ENCODE measurements at places on chromosomes 6 and 20.

- no peak for DNase-seq
Observed at GRCh38 chr6:56482525-56482924, 160.2 kb downstream of the DST start.

DNA sequence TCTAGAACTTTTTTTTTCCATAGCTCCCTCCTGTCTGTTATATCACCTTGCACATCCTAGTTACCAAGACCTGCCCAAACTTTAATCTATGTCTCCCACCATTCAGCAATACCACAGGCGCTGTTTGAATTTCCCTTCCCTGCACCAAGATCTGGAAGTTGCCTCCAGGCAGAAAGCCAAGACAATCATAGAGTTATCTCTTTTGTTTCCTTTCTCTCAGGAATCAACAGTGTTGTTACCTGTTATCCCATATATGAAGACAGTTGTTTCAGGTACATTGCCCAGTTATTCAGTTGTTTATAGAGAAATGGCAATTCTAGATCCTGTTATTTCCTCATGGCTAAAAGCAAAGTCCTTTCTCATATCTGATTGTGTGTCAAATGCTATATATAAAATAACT is 63.2 kb downstream of the PDSS2 start:
- DNase-seq, result no peak

GRCh38 chr6:38065734-38066305 is 246.3 kb downstream of the ZFAND3 start:
- no peak for DNase-seq

GRCh38 chr20:61442075-61442670 is 190.1 kb downstream of the CDH4 start:
- no peak for DNase-seq

DNA sequence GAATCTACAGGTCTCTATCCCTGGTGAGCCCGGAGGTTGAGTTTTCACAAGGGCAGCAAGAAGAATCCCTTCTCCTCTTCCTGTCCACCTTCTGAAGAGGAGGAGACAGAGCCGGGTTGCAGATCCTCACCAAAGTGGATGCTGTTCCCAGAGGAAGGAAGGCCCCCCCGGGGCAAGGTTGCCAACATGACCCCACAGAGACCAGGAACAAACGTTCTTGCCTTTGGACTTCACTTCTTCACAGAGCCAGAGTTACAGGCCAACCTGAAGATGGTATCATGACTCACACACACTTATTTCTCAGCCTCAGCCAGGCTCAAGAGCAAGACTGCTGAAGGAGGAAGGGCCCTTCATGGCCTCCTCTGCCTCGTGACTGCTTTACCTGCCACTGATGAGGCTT is 384.3 kb downstream of the CD83 start:
- no peak for DNase-seq

DNA sequence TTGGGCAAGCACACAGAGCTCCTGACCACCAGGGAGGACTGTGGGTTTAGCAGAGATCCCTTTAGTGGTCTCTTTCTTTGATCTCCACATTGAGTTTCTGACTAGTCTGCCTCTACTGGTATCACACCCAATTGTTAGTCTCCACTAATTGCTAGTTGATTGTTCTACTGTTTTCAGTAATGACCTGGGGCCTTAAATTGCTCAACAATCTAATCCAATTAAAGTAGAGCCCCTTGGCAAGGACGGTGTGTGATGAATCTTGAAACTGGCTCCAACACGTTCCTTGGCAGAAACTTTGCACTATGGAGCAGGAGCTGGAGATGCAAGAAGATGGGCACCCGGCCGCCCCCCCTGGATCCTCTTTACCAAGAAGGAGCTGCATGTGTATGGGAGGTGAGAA is 12.3 kb downstream of the FAM50B start:
- no peak for DNase-seq

DNA sequence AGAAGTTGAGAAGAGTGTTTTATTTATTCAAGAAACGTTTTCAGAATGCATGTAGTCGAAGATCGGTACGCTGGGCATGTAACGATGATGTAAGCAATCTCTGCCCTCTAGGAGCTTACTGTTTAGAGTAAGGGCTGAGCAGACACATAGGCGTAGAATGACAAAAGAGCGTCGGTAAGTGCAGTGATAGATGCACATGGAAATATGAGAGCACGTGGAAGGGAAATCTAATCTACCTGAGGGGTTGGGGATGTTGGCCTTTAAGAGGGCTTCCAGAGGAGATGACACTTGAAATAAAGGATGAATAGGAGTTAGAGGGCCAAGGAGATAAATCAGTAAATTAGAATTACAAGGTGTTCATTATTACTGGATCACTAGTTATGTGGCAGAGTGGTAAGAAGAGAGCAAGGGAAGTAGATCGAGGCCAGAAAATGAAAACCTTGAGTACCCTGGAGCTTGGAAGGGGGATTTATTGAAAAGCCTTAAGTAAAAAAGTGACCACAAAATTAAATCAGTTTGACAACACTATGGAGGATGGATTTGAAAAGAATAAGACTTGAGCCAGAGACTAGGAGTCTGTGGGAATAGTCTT is 782 bp downstream of the TRMT11 start:
- DNase-seq, result no peak

DNA sequence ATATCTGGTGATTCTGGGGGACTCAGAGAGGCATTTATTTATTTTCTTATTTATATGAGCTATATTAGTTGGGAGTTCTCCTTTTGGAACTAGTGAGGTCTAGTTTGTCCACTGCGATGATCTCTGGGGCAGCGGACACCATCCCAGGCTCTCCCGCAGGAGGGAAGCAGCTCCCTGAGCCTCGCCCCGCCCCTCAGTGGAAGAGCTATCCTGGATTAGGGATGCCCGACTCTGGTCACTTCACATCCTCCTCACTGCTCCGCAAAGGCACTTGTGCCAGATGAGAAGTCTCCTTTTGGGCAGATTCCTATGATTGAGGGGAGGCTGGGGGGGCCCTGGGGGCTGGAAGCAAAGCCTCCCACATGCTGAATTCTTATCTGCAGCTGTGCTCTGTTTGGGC is 3.6 kb upstream of the MAS1 start:
- no peak for DNase-seq

GRCh38 chr20:43243672-43244269 is 54.1 kb upstream of the PTPRT start:
- no peak for DNase-seq

- DNase-seq, result no peak
Observed at GRCh38 chr6:142444881-142445301, 143.1 kb downstream of the ADGRG6 start.
